HepG2 (cell line): ENCODE measurements at places on chromosomes 12 and 14. TPM values are rescaled to one million over a fixed set of nuclear protein-coding genes. Genes with fewer than 3 reads are reported as not detected.

GRCh38 chr12:26492406-26492805 is 297.0 kb downstream of the SSPN start:
- no peak overlapping the region for H3K4me3 ChIP-seq
- H3K4me1 ChIP-seq, result no peaks in the 10 kb centered on the region
- no peaks in the 10 kb centered on the region for H3K27me3 ChIP-seq
- no peak for DNase-seq

DNA sequence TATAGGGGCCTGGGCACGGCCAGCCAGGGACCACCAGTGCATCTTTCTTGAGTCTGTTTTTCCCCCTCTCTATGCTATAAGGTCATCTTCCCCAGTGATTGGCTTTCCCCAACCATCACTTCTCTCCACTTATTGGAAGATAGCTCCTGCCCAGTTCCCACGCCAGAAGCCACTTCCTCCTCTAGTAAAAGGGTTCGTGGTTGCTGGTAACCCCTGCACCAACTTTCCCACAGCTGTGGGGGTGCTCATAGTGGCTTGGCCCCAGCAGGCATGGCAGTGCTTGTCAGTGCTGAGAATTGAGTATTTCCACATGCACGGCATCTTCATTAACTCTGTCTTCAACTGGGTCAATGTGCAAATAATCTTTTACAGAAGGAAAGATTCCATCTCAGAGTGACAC is 215.4 kb downstream of the FOXN3 start:
- no peak for DNase-seq
- H3K27me3 ChIP-seq, result no peaks in the 10 kb centered on the region
- H3K27ac ChIP-seq, result no peak overlapping the region

- no peak overlapping the region for H3K27ac ChIP-seq
- H3K27me3 ChIP-seq, result no peaks in the 10 kb centered on the region
- no peak overlapping the region for H3K4me3 ChIP-seq
Measured at GRCh38 chr12:81039231-81039630, 38.6 kb upstream of the ACSS3 start.

HOXC12 gene
- total RNA-seq, result not detected in 2 replicates

PROX2 gene
- not detected in 2 replicates for total RNA-seq

DNA sequence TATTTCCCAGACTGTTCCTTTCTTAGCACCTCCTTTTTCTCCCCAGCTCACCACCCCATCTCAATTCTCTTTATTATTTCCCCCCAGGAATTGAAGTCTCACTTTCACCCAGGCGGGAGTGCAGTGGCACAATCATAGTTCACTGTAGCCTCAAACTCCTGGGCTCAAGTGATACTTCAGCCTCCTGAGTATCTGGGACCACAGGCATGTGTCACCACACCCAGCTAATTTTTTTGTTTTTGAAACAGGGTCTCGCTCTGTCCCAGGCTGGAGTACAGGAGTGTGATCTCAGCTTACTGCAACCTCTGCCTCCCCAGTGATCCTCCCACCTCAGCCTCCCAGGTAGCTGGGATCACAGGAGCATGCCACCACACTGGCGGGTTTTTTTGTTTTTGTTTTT is 11.0 kb downstream of the RACGAP1 start:
- no peak for DNase-seq
- no peaks in the 10 kb centered on the region for H3K27me3 ChIP-seq
- H3K36me3 ChIP-seq, result peaks cover 23% of the 10 kb centered on the region; the same call in 2 of the 3 replicates
- peaks cover 18% of the 10 kb centered on the region for H3K4me1 ChIP-seq

GRCh38 chr12:104049903-104050356 is at the start of gene GLT8D2:
Gene GLT8D2 (minus strand): TSS chr12:104050187. CDS start chr12:104019648, 30,539 bp downstream.
- H3K4me1 ChIP-seq, result peaks cover 18% of the 10 kb centered on the region
- no peaks in the 10 kb centered on the region for H3K36me3 ChIP-seq
- H3K27ac ChIP-seq, result no peak within 1 kb of the TSS
- peak within 1 kb of the TSS; percentile 44 for H3K4me3 ChIP-seq

GRCh38 chr14:24348186-24348585 is 8.4 kb upstream of the RIPK3 start:
- peaks cover 9% of the 10 kb centered on the region for H3K4me1 ChIP-seq
- no peak for DNase-seq
- H3K27ac ChIP-seq, result no peak overlapping the region
- H3K27me3 ChIP-seq, result peaks cover 3% of the 10 kb centered on the region; the same call in 1 of the 2 replicates
- no peaks in the 10 kb centered on the region for H3K36me3 ChIP-seq

GRCh38 chr12:94756789-94757188 is 106.4 kb upstream of the TMCC3 start:
- no peak for DNase-seq
- no peaks in the 10 kb centered on the region for H3K36me3 ChIP-seq
- no peak overlapping the region for H3K27ac ChIP-seq
- peaks cover 3% of the 10 kb centered on the region; the same call in 2 of the 3 replicates for H3K27me3 ChIP-seq
- no peak overlapping the region for H3K4me3 ChIP-seq
- peaks cover 8% of the 10 kb centered on the region for H3K4me1 ChIP-seq
